Activated T-cell treated with anti-CD3 and anti-CD28 coated beads for 24 hours (primary cell): ENCODE measurements at places on chromosomes 4 and X.
A peak's percentile ranks its signal among the peaks of the same experiment; 100 is the strongest.

DNA sequence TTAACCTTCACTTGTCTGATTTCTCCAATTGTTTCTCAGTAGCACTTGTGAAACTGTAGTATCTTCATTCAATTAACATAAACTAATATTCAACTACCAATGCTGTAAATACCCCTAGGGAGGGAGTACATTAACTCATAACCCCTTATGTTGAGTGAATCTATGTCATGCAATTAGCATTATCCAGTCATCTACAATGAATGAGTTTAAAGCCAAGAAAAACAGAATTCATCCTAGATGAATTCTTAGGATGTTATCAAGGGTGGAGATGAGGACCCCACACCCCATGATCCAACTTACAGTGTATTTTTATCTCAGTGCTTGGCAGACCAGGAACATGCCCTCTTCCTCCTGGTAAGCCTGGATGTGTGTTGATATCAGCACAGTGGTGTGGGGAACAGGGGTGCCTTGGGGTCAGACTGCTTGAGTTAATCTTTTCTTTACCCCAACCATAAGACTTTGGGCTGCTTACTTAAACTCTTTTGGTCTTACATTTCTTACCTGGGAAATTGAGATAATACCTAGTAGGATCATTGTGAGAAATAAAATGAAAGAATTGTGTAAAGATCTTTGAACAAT lies 62.1 kb upstream of the SCOC start:
- DNase-seq, result no peak

- DNase-seq, result no peak
These were observed 63.7 kb upstream of the PLAC1 start for GRCh38 chrX:134721766-134722532.

- DNase-seq, result no peak
These were observed 66.8 kb downstream of the SPIN3 start for GRCh38 chrX:56928546-56928945.

- DNase-seq, result no peak
These were observed 42.2 kb downstream of the KLHL5 start for GRCh38 chr4:39104255-39104654.

- peak; percentile 27 for DNase-seq
These were observed 42.9 kb upstream of the HS3ST1 start for GRCh38 chr4:11471618-11472017.

GRCh38 chrX:1182211-1182610 lies 30.2 kb downstream of the CRLF2 start:
- no peak for DNase-seq

DNA sequence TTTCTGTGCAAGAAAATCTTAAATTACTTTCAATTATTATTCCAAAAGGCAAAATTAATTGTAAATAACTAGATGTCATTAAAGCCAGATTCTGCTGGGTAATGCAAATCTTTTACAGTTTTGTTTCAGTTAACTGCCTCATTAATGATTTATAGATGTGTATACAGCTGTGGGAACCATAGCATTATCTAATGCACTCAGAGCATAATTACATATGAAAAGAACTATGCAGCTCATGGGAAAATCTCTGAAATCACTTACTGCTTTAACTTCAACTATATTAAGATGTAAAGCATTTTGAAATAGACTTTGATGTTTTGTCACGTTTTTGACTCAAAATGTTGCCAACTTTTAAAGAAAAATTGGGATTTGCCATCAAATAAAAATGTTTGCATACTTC lies 630.3 kb upstream of the KLHL4 start:
- DNase-seq, result no peak

DNA sequence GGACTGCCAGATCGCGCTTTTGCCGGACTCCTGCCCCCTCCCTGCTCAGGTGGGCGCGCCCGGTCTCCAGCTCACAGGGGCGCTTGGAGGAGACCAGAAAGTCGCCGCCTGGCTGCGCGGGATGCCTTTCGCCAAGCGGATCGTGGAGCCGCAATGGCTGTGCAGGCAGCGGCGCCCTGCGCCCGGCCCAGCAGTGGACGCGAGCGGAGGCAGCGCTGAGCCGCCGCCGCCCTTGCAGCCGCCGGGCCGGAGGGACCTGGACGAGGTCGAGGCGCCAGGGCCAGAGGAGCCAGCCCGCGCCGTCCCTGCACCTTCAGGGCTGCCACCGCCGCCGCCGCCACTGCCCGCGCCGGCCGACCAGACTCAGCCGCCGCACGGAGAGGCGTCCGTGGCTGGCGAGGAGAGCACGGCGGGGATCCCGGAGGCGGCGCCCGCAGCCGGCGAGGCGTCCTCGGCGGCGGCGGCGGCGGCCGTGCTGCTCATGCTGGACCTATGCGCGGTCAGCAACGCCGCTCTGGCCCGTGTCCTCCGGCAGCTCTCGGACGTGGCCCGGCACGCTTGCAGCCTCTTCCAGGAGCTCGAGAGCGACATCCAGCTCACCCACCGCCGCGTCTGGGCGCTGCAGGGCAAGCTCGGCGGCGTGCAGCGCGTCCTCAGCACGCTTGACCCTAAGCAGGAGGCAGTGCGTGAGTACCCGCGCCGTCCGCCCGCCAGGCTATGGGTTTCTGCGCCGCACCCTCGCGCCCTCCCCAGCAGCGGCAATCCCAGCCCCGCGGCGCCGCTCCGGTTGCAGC lies 834 bp downstream of the NHS start:
- DNase-seq, result no peak

- DNase-seq, result no peak
These were observed 58.2 kb downstream of the NAA11 start for GRCh38 chr4:79267671-79268070.

- DNase-seq, result no peak
These were observed 90.7 kb downstream of the NSUN7 start for GRCh38 chr4:40840255-40840984.

GRCh38 chr4:27836523-27836922 lies 975.9 kb downstream of the STIM2 start:
- DNase-seq, result no peak

DNA sequence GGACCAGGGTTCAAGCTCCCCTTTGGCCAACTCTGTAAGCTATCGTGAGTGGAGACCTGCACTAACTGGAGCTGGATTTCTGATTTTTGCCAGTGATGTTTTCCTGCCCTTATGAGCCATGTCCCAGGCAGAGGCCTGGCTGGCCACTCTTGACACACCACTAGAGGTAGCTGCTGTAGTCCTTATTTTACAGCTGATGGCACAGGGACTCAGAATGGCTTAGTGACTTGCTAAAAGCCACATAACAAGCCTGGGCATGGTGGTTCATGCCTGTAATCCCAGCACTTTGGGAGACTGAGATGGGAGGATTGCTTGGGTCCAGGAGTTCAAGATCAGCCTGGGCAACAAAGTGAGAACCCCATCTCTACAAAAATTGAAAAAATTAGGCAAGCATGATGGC lies 33.4 kb downstream of the CYTL1 start:
- DNase-seq, result no peak

DNA sequence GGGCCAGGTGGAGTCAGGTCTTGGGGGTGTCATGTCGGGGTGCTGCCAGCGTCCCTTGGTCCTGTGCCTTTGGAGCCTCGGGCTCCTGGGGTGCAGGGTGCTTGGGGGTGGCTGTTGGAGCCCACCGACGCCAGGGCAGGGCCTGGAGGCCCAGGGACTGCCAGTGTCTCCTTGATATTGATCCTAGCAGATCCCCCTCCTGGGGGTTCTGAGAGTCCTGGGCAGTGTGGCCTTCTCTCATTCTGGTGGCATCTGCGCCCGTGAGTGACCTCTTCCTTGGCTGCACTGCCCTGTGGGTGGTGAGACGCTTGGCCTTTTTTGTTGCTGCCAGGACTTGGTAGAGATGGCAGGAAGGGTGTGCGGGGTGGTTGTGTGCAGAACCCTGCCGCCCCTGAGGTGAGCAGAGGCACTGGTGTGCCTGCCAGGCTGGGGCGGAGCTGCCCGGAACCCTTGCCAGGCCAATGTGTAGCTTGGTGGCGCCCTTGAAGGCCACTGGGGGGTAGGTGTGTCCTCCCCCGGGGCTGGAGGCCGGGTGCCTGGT lies 7.0 kb downstream of the NAT8L start:
- no peak for DNase-seq

DNA sequence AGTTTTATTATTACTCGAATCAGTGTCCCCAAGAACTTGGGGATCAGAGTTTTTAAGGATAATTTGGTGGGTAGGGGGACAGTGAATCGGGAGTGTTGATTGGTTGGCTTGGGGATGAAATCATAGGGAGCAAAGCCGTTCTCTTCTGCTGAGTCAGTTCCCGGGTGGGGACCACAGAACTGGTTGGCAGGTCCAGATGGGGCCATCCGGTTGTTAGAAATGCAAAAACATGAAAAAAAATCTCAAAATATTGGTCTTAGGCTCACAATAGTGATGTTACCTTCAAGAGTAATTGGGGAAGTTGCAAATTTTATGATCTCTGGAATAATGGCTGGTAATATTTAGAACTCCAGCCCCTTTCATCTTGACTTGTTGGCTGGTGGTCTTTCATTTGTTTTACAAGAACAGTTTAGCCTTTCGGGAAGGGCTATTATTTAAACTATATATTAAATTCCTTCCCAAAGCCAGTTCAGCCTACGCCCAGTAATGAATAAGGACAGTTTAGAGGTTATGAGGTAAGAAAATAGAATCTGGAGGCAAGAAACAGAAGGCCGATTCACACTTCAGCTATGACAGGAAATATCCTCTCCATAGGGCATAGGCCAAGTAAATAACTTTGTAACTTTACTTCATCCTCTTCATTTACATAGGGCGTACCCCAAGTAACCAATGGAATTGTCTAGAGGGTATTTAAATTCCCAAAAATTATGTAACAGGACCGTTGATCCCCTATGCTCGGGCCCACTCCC lies 164.1 kb upstream of the STS start:
- no peak for DNase-seq

- no peak for DNase-seq
These were observed 103.7 kb downstream of the POU4F2 start for GRCh38 chr4:146742416-146742815.

DNA sequence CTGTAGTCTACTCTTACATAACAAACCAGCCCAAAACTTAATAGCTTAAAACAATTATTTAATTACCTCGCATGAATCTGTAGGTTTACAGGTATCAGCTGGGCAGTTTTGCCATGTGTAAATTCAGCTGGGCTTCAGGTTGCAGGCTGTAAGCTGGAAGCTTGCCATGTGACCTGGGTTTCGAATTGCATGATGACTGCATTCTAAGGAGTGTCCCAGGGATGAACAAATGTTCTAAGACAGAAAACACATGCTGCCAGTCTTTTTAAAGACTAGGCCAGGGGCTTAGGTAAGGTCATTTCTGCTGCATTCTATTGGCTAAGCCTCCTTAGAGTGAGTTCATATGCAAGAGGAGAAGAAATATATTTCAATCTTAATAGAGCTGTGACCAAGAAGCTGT lies 44.8 kb downstream of the GRIA2 start:
- no peak for DNase-seq

DNA sequence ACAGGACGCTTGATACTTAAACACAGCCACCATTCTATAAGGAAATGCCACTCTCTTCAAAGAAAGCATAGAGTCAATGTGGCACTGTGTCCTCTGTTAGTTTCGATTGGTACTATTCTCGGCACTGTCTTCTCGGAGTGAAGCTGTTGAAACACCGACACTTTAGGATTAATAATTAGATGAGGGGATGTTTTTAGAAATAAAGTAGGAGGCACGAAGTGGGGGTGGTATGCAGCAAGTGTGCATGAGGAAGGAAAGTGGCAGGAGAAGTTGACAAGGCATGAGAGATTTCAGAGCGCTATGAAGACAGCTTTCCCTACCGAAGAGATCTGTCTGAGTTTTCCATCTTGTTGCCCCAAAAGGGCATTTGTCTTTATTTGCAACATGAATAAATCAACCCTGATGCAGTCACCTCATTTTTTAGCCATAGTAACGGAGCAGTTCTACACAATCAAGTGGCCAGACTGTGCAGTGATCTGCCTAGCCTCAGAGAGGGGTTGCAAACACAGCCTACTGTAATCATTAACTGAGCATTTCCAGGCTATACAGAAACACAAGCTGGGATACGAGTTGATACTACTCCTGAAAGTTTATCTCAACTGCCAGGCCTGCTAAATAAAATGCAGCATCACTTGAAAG lies 8.3 kb downstream of the GPRIN3 start:
- no peak for DNase-seq

GRCh38 chrX:115112411-115112810 lies 76.8 kb upstream of the RBMXL3 start:
- DNase-seq, result no peak

GRCh38 chrX:82534086-82534597 lies 973.9 kb upstream of the POU3F4 start:
- DNase-seq, result no peak
